ENCODE measurements at places on chromosomes 7 and 10. TPM values are rescaled to one million over a fixed set of nuclear protein-coding genes. Genes with fewer than 3 reads are reported as not detected.

The TMEM273 gene
- total RNA-seq, result not detected

The GIMAP1 gene
- not detected for total RNA-seq

- no peaks in the 10 kb centered on the region for H3K27me3 ChIP-seq
- no peaks in the 10 kb centered on the region for H3K36me3 ChIP-seq
- DNase-seq, result no peak
- peaks cover 46% of the 10 kb centered on the region for H3K4me1 ChIP-seq
These were observed 84.9 kb downstream of the C10orf105 start for GRCh38 chr10:71634531-71635164.

The CEP55 gene
- 76.4 TPM for total RNA-seq

DNA sequence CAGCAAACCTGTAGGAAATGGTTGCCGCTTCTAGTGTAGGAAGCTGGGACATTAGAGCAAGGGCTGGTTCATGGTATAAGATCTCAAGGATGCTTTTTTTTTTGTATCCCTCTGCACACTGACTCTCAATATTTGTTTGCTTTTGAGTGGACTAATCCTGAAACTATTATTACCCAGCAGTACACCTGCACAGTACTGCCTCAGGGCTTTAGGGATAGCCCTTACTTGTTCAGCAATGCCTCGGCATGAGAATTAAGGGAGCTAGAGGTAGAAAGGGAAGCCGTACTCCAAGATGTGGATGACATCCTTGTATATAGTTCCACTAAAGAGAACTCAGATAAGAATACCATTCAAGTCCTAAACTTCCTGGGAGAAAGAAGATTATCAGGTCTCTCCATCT is 70.5 kb downstream of the COPG2 start:
- H3K27me3 ChIP-seq, result no peaks in the 10 kb centered on the region
- no peak for DNase-seq
- no peak overlapping the region for H3K27ac ChIP-seq
- peaks cover 2% of the 10 kb centered on the region for H3K36me3 ChIP-seq
- H3K4me1 ChIP-seq, result no peaks in the 10 kb centered on the region
- H3K4me3 ChIP-seq, result no peak overlapping the region

Measured in endodermal cell (in vitro differentiated cells).